ENCODE measurements at places on chromosomes 5 and 9. TPM values are rescaled to one million over a fixed set of nuclear protein-coding genes. Genes with fewer than 3 reads are reported as not detected.

The LOX gene
- total RNA-seq = 40.9 TPM

The PCDHB11 gene
- total RNA-seq = 8.1 TPM

The ARHGEF28 gene
- total RNA-seq = 18.0 TPM

The LHX2 gene
- total RNA-seq = not detected

The GLRA1 gene
- not detected for total RNA-seq

The PLK2 gene
- 42.8 TPM for total RNA-seq

The AMACR gene
- 5.0 TPM for total RNA-seq

The NKD2 gene
- 6.8 TPM for total RNA-seq

The MYOT gene
- total RNA-seq = 7.1 TPM

The RANBP3L gene
- 4.9 TPM for total RNA-seq

DNA sequence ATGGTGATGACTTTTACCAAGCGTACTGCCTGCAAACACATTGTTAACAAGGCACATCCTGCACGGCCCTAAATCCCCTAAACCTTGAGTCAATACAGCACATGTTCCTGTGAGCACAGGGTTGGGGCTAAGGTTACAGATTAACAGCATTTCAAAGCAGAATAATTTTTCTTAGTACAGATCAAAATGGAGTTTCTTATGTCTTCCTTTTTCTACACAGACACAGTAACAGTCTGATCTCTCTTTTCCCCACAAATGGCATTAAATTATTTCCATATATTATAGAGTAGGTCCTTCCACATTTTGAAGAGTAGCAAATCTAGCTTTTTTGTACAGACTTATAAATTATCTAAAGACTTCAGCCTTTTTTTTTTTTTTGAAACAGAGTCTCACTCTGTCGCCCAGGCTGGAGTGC, 1.6 kb upstream of the TMEM141 start:
- no peak for DNase-seq

DNA sequence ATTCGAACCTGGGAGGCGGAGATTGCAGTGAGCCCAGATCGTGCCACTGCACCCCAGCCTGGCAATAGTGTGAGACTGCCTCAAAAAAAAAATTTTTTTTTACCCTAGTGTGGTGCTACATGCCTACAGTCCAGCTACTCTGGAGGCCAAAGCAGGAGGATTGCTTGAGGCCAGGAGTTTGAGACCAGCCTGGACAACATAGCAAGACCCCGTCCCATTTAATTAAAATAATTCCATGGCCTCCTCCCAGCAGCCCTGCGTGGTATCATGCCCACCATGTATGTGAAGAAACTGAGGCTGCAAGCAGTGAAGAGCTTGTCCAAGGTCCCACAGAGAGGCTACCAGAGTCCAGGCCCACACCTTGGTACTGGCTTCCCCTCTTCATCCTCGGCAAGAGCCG, 19.4 kb upstream of the PHYHD1 start:
- no peak for DNase-seq

DNA sequence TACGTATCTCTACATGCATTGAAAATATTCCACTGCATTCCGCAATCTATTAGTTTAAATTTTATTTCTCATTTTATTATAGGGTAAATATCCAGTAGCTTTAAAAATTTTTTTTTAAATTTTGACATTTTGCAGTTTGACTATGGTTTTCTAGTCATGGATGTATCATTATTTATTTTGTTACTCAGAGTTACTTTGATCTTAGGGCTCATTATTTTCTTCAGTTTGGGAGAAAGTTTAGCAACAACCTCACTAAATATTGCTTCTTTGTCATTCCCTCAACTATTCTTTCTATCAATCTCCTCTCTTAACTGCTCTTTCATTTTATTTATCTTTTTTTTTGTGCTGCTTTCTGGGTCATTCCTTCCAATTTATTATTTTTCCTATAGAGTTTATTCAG, 100.5 kb upstream of the SLCO6A1 start:
- no peak for DNase-seq

DNA sequence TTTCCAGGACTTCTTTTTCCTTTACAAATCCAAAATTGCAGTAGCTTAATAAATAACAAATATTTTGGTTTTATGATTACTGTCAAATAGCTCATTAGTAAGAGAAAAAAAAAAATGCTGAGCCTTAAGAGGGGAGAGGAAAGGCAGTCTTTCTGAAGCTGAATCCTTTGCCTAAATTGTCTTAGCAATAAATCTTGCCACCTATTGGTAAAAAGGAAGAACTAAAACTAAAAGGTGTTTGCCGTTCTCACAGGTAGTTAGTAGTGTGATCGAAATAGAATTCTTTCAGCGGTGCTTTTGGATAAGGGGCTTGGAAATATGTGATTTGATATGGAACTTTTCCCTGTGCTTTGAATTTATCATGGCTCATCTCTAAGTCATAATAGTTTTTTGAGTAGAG, 31.2 kb downstream of the PIK3R1 start:
- no peak for DNase-seq

- no peak for DNase-seq
Measured at GRCh38 chr5:144800169-144800568, 629.5 kb downstream of the KCTD16 start.

GRCh38 chr5:173741729-173742431, 125.4 kb upstream of the BOD1 start:
- DNase-seq = no peak

- DNase-seq = no peak
Measured at GRCh38 chr5:122723606-122724352, 51.1 kb upstream of the SNX2 start.

- DNase-seq = no peak
Measured at GRCh38 chr5:51556833-51557232, 173.6 kb downstream of the ISL1 start.

GRCh38 chr5:50576686-50577256, 89.7 kb upstream of the PARP8 start:
- DNase-seq = no peak

GRCh38 chr5:109483395-109483971, 73.7 kb upstream of the PJA2 start:
- DNase-seq = no peak

- no peak for DNase-seq
Measured at GRCh38 chr9:107024193-107024592, 161.2 kb downstream of the ZNF462 start.

GRCh38 chr9:105887679-105888078, 193.3 kb downstream of the TMEM38B start:
- no peak for DNase-seq

DNA sequence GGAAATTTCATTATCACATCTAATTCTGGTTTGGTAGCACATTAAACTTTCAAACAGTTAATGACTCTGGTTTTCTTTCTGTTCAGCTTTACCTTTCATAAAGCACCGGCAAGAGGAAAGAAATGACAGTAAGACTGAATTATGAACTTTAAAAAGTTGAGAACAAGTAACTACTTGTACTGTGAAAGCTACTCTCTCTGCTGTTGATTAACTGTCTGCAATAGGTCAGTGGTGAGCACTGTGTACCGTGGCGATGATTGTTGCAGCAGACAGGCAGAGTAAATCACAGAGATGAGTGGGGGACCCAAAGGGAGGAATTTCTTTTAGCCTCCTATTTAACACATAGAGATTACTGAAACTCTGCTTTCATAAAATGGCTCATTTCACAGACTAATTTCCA, 74.0 kb upstream of the MEF2C start:
- DNase-seq = no peak

GRCh38 chr9:8262625-8263622, 463.3 kb upstream of the DMAC1 start:
- DNase-seq = no peak

- no peak for DNase-seq
Measured at GRCh38 chr5:172076761-172077244, 70.4 kb upstream of the FBXW11 start.

- no peak for DNase-seq
Measured at GRCh38 chr5:156036640-156037039, 290.3 kb upstream of the SGCD start.

DNA sequence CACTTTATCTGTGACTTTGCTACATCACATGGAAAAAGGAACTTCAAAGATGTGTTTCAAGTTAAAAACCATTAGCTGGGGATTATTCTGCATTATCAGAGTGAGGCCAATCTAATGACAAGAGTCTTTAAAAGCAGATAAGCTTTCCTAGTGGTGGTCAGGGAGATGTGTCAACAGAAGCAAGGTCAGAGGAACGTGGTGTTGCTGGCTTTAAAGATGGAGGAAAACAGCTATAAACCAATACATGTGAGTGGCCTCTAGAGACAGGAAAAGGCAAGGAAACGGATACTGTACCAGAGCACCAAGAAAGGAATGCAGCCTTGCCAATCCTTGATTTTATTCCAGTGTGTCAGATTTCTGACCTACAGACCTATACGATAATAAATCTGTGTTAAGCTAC, 204.2 kb downstream of the TAF11L14 start:
- no peak for DNase-seq

GRCh38 chr9:6783753-6784152, 26.0 kb downstream of the KDM4C start:
- no peak for DNase-seq

DNA sequence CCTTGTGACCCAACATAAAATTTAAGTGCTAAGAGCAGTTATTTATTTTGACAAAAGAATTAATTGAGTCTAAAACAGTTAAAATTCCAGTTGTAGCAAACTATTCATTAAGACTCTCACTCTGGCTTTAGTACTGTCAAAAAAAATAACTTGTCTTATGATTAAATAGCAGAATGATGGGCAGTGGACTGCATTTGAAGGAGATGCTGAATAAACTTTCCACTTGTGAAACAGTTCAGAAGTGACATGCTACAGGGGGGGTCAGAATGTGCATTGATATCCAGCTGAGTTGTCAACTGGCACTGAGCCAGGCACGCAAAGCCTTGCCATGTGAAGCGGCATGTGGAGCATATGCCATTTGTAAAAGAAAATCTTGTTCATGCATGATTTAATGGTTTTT, 76.0 kb downstream of the FCHO2 start:
- no peak for DNase-seq

DNA sequence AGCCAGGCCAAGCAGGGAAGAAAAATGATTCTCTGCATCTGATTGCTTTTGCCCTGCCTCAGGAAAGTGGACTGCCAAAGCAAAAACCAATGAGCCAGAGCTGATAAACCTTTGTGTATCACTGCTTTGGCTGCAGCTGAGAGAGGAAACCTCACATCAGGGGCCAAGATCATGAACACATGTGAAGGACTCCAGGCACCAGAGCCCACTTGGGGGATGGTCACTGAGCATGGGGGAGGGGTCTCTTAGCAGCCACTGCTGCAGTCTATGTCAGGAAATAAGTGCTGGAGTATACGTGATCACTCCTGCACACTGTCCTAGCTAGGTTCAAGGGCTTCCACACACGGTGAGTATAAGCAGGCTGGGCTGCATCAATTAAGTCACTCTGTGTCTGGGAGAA, 229.9 kb downstream of the SPOCK1 start:
- no peak for DNase-seq

DNA sequence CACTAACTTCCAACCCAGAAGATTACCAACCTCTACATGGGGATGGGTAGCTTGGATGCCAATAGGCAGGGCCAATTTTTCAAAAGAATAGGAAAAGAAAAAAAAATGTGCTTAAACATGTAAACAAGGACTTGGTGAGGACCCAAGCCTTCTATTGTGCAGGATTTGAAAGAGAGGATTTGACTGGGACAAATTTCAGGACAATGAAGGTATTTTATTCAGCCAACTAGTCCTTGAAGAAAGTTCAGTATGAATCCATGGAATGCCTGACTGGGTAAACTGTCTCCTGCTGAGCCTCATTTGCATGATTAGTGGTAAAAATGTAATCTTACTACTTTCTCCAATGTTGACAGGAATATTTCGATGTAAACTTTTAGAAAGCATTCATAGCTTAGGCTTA, 192.5 kb upstream of the RORB start:
- no peak for DNase-seq

DNA sequence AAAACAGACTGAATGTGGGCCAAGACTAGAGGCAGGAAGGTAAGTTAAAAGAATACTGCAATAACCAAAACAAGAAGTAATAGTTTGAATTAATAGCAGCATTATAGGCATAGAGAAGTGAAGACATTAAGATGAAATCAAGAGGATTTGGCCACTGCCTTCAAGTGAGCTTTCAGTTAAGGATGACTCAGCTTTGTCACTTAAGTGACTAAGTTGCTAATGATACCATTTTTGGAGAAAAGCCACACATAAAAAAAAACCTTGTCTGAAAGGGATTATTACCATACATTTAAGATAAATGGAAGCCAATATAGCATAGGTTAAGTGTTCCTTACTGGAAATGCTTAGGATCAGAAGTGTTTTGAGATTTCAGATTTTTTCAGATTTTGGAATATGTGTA, 57.0 kb downstream of the ECPAS start:
- no peak for DNase-seq

DNA sequence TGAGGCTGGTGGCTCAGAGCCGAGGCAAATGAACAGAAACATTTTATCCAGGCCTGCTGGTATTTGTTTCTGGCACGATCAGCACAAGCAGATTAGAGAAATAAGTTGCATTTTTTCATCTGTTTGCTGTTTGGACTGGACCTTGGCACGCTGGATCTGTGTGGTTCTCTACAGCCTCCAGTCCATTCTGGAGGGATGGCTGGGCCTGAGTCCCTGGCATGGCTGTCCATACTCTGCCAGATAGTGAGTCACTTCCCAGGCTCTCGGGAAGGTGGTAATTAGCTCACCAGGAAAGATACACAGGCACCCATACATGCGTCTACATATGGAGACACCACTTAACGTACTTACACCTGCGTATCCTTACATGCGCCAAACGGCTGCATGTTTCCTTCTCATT, 78.6 kb downstream of the SPRY4 start:
- peak; percentile 83 for DNase-seq

GRCh38 chr5:39713250-39713916, 288.6 kb upstream of the DAB2 start:
- DNase-seq = no peak

- DNase-seq = no peak
Measured at GRCh38 chr5:169838688-169839087, 141.6 kb downstream of the INSYN2B start.

- no peak for DNase-seq
Measured at GRCh38 chr9:84450029-84450428, 109.5 kb upstream of the SLC28A3 start.

DNA sequence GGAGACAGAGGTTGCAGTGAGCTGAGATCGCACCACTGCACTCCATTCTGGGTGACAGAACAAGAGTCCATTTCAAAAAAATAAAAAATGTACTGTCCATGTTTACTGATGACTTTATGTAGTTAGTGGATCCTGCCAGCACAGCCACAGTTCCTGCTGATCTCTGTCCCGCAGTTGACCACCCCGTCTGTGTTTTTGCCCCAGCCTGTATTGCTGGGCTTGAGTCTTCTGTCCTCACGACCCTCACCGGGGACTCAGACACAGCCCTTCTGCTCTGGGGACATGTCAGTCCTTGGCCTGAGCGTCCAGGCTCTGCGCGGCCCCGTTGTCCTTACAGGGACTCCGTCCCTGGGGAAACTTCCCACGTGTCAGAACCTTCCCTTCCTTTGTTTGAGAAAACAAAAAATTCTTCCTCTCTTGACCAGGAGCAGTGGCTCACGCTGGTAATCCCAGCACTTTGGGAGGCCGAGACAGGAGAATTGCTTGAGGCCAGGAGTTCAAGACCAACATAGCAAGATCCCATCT, 14.5 kb downstream of the SURF6 start:
- DNase-seq = no peak

DNA sequence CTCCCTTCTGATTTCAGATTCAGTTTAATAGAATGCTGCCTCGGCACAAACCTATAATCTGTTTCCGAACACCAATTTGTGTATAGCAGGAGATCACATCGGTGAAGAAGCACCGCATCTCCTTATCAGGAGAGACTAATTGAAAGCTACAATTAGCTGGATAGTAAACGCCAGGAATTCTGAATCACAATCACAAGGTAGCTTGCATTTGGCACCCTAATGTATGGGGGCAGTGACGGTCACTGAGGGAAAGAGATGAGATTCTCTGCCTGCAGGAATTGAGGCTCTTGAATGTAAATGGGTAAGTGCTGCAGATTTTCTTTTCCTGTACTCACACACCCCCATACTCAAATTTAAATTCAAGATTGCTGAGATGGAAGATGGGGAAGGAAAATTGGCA, 373.6 kb upstream of the ZNF608 start:
- no peak for DNase-seq
